ENCODE measurements at places on chromosomes 4 and X. TPM values are rescaled to one million over a fixed set of nuclear protein-coding genes. Genes with fewer than 3 reads are reported as not detected.

The NLGN3 gene
- total RNA-seq: 0.84 TPM

The RBBP7 gene
- 86.1 TPM for total RNA-seq

The CRMP1 gene
- 59.6 TPM for total RNA-seq

GRCh38 chrX:78957049-78957767, 12.0 kb downstream of the P2RY10 start:
- no peaks in the 10 kb centered on the region for H3K27me3 ChIP-seq
- DNase-seq: no peak
- H3K27ac ChIP-seq: no peak overlapping the region
- no peaks in the 10 kb centered on the region for H3K36me3 ChIP-seq
- no peak overlapping the region for H3K4me3 ChIP-seq

DNA sequence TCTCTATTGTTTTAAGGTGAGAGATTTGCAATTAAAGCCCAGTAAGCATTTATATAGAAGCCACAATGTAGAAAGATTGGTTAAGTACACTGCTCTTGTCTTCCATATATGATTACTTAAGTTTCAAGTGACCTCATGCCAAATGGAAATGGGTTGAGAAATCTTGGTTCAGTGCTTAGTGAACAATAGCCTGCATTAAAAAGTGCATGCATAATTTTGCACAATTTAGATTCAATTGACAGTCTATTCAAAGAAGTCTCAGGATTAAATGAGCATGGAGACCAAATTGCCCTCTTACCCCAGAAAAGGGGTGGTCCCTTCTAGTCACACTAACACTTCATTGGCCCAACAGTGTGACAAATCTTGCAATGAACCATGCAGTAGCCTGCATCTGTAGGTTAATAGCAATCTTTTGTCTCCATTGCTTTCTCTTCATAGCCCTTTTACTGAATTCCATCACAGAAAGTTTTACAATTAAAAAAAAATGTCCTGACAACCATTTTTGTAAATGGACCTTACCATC, 93.6 kb downstream of the HHIP start:
- H3K27ac ChIP-seq: peak overlapping the region; percentile 9
- peaks cover 16% of the 10 kb centered on the region for H3K36me3 ChIP-seq
- H3K27me3 ChIP-seq: no peaks in the 10 kb centered on the region
- peaks cover 15% of the 10 kb centered on the region for H3K4me1 ChIP-seq
- no peak for DNase-seq

- H3K4me3 ChIP-seq: no peak overlapping the region
- H3K27me3 ChIP-seq: no peaks in the 10 kb centered on the region
- H3K4me1 ChIP-seq: peaks cover 22% of the 10 kb centered on the region
Observed at GRCh38 chr4:7276515-7276914, 84.2 kb downstream of the SORCS2 start.

DNA sequence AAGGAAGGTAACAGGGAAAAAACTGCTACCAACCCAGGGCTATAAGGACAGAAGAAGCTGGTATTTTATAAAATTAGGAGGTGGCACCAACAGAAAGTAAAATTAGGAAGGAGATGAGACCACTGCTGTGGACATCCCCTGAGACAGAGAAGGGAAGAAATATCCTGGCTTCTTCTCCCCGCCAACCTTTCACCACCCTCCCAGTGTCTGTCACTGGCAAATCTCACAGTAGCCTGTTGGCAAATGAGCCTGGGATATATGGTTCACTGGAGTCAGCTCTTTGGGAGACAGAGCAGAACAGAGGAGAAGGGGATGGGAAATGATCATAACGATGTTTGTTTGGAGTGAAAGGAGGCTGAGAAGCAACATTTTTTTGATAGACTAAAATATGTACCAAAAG, 190.9 kb upstream of the PACRGL start:
- H3K4me1 ChIP-seq: no peaks in the 10 kb centered on the region
- H3K27me3 ChIP-seq: no peaks in the 10 kb centered on the region
- H3K27ac ChIP-seq: no peak overlapping the region
- DNase-seq: no peak

DNA sequence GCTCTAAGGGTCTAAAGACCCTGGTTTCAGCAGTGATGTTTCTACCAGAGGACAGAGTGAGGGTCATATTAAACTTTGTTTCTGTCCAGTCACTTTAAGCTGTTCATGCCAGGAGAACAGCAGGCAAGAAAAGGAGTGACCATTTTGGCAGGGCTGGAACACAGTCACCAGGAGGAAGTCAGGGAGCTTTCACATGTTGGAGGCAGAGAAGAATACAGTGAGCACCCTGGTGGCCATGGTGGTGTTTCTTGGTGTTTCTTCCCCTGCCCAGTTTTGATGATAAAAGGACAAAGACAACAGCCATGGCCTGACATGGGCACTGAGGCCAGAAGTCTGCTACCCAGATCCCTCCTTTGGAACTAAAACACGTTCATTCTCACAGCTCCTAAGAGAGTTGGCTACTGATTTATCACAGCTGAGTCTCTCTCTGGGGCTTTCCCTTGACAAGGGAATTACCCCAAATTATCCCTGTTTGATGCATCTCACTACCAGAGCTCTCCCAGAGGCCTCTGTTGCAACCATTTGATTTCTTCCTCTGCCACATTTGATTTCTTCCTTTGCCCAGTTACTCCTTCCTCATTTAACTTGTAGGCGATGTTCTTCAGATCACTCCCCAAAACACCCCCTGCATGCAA, 106.4 kb upstream of the NWD2 start:
- no peak overlapping the region for H3K27ac ChIP-seq
- H3K4me3 ChIP-seq: no peak overlapping the region
- no peaks in the 10 kb centered on the region for H3K4me1 ChIP-seq
- DNase-seq: no peak

GRCh38 chr4:145540235-145540634, 58.6 kb downstream of the SMAD1 start:
- DNase-seq: no peak
- peaks cover 7% of the 10 kb centered on the region for H3K4me1 ChIP-seq
- H3K4me3 ChIP-seq: no peak overlapping the region

- peaks cover 4% of the 10 kb centered on the region for H3K4me1 ChIP-seq
- no peak overlapping the region for H3K27ac ChIP-seq
- H3K27me3 ChIP-seq: no peaks in the 10 kb centered on the region
- DNase-seq: no peak
Observed at GRCh38 chrX:10992110-10992509, 119.0 kb upstream of the HCCS start.

DNA sequence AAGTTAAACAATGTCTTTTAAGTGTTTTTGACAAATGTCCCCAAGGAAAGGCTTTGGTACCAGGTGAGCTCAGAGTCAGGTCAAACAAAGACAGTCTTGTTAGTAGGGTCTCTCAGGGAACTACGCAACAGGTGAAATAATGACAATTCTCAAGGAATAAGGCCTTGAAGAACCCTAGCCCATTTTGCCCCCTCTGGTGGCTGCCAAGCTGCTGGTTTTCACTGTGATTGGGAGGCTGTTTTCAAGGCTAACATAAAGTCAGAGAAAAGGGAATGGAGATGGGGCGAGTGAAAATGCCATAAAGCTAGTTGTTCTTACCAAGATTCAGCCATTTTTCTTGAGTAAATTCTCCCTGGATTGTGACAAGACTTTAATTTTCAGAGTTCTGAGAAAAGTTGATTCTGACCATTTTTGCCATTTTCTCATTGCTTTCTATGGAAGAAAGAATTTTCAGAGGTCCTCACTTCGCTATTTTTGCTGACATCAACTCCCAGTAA, 58.7 kb downstream of the RWDD4 start:
- no peaks in the 10 kb centered on the region for H3K36me3 ChIP-seq
- H3K27me3 ChIP-seq: no peaks in the 10 kb centered on the region
- DNase-seq: no peak
- H3K4me1 ChIP-seq: no peaks in the 10 kb centered on the region
- no peak overlapping the region for H3K4me3 ChIP-seq

DNA sequence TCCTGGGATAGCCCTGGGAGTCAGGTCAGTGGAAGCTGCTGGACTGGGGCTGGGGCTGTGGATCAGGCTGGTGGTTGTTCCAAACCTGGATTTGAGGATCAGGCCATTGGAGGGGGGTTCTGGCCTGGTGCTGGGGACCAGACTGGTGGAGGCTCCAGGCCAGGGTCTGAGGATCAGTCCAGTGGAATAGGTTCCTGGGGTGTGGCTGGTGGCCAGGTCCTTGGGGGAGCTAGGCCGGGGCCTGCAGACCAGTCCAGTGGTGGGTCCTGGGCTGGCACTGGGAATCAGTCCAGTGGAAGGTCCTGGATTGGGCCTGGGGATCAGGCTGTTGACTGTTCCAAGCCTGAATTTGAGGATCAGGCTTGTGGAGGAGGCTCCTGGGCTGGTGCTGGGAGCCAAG, 8.0 kb downstream of the ARMCX4 start:
- no peaks in the 10 kb centered on the region for H3K36me3 ChIP-seq
- no peaks in the 10 kb centered on the region for H3K27me3 ChIP-seq
- H3K4me3 ChIP-seq: no peak overlapping the region
- no peaks in the 10 kb centered on the region for H3K4me1 ChIP-seq
- DNase-seq: no peak

- H3K27ac ChIP-seq: no peak overlapping the region
- no peaks in the 10 kb centered on the region for H3K36me3 ChIP-seq
Observed at GRCh38 chr4:53547983-53548382, 43.3 kb downstream of the LNX1 start.

DNA sequence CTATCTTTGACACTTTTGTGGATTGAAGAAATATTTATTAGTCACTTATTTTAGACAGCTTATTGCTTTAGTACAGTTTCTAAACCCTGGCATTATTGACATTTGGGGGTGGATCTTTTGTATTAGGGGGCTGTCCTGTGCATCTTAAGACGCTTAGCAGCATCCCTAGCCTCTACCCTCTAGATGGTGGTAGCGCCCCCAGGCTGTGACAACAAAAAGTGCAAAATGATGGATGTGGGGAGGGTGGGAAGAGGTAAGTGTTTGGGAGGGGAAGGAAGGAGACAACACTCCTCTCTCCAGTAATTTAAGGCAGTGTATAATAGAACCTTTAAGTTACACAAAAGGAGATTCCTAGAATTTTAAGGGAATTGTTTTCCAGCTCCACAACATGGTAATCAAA, 1210.6 kb downstream of the C4orf33 start:
- H3K36me3 ChIP-seq: no peaks in the 10 kb centered on the region
- H3K27me3 ChIP-seq: no peaks in the 10 kb centered on the region
- no peak for DNase-seq
- H3K27ac ChIP-seq: no peak overlapping the region

- no peaks in the 10 kb centered on the region for H3K4me1 ChIP-seq
- no peaks in the 10 kb centered on the region for H3K27me3 ChIP-seq
- DNase-seq: no peak
Observed at GRCh38 chr4:100968046-100968445, 379.3 kb downstream of the PPP3CA start.

- no peak overlapping the region for H3K27ac ChIP-seq
- no peaks in the 10 kb centered on the region for H3K27me3 ChIP-seq
- no peak for DNase-seq
- no peaks in the 10 kb centered on the region for H3K36me3 ChIP-seq
Observed at GRCh38 chr4:24780936-24781495, 14.4 kb upstream of the SOD3 start.

- H3K27ac ChIP-seq: peak overlapping the region; percentile 65
- H3K4me1 ChIP-seq: no peaks in the 10 kb centered on the region
- H3K4me3 ChIP-seq: peak overlapping the region; percentile 67
- DNase-seq: peak; percentile 88
- H3K27me3 ChIP-seq: no peaks in the 10 kb centered on the region
- H3K36me3 ChIP-seq: no peaks in the 10 kb centered on the region
Observed at GRCh38 chr4:212438-213188, 88.3 kb downstream of the ZNF718 start.

DNA sequence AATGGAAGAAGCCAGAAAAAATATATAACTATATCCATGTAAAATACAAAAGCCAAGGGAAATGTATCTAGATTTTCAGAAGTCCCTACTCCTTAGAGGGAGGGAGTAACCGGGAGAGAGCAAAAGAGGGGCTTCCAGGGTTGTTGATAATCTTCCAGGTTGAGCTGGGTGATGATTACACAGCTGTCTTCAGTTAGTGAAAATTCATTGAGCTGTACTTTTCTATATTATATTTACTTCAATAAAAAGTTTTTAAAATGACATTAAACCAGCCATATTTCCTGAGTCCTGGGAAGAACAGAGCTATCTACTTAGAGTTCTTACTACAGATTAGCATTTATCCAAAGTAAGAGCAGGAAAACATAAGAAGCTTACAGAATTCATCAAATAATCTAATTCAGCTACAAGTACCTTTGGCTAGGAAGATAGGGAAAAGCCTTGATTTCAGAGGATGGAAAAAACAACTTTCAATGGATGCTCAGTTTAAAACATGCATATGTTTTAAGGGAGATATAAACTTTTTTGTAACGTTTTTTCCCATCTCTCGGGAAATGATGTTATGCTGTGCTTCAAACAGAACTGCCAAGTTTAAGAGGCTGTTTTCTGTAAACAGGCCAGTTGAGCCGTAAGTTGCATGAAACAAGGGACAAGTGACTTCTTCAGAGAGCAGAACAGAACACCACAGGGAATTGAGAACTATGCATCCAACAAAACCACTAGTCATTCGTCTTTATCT, 204.6 kb downstream of the SCFD2 start:
- no peaks in the 10 kb centered on the region for H3K4me1 ChIP-seq
- H3K4me3 ChIP-seq: no peak overlapping the region
- no peak for DNase-seq

GRCh38 chr4:184028561-184029374, 123.7 kb downstream of the STOX2 start:
- H3K4me3 ChIP-seq: no peak overlapping the region
- H3K36me3 ChIP-seq: no peaks in the 10 kb centered on the region
- H3K27me3 ChIP-seq: no peaks in the 10 kb centered on the region
- H3K27ac ChIP-seq: no peak overlapping the region

Data from astrocyte (in vitro differentiated cells and primary cell).